ENCODE measurements at places on chromosomes 12 and 14.

- DNase-seq: no peak
These were observed 108.9 kb downstream of the DERA start for GRCh38 chr12:16020031-16020430.

DNA sequence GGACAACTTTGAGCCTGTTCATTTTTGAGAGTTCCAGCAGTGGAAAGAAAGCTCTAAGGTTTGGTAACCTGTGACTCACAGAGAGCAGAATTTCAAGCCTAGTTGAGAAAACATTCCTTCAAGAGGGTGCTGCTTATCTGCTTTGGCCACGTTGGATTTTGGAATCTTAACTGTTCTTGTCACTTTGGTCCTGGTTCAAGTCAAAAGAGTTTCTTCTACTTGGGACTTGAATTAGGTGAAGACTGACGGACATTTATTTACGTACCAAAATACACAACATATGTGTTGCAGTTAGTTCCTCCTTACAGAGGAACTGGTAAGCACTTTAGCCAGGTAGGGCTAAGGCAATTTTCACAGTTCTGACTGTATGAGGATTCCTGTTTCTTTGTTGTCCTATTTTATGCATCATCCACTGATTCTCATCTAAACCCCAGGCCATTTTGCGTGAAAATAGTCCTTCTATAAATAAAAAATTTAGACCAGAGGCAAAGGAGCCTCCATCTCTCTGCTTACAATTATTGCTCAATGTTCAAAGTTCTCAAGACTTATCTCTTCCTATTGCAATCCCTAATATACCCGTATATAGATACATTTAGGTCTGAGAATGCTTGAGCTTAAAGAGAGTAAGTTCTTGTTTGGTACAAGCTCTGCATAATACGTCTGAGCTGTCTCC, 580.9 kb downstream of the DIO2 start:
- DNase-seq: no peak

GRCh38 chr12:122845865-122846621, 10.8 kb downstream of the HIP1R start:
- no peak for DNase-seq

GRCh38 chr12:14989790-14990189, 16.9 kb downstream of the PDE6H start:
- no peak for DNase-seq

- DNase-seq: no peak
These were observed 13.2 kb downstream of the EIF5 start for GRCh38 chr14:103347091-103347815.

DNA sequence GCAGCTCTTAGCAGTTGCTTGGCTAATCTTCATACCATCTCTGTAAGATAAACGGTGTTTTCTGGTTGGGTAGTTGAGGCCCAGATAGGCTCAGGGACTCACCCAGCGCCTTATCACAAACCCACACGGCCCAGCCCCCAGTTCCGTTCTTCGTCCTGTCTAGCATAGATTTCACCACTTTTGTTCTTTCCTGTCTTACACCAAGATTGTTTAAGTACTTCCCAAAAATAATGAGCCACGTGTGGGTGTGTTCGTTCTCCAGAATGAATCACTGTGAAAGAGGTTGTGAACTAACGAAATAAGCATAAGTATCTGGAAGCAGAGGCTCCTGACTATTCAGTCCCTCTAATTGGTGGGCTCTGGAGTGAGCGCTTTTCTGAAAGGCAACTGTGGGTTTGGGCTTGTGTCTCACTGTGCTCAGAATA, 21.4 kb downstream of the ACVR1B start:
- DNase-seq: no peak

- DNase-seq: peak; percentile 16
These were observed 160.0 kb upstream of the SOX5 start for GRCh38 chr12:24109381-24110039.

- no peak for DNase-seq
These were observed 120.4 kb upstream of the TMCC3 start for GRCh38 chr12:94770791-94771190.

DNA sequence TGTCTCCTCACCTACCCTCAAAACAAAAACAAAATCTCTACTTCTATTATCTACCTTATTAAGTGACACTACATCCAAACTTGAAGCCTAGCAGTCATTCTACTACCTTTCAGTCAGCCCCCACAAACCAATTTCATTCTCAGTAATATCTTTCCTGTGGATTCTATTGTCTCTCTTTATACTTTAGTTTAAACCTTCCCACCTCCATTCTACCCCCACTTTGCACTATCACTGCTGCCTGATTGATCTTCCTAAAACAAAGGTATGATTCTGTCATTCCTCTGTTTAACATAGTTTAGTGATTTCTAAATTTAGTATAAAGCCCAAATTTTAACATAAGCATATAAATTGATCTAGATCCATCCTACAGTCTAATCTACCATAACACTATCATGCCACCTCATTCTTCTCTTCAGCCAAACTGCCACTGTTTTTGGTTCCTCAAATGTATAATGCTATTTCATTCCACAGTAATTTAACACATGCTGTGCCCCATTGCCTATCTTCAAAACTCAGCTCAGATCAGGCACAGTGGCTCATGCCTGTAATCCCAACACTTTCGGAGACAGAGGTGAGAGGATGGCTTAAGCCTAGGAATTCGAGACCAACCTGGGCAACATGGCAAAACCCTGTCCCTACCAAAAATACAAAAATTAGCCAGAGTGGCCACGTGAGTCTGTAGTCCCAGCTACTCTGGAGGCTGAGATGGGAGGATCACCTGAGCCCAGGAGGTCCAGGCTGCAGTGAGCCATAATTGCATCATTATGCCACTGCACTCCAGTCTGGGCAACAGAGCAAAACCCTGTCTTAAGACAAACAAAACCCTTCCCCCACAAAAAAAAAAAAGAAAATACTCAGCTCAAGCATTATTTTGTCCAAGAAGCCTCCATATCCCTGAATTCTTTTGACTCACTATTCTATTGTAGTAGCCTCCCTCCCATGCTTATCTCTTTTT, 3.1 kb upstream of the STRN3 start:
- DNase-seq: no peak

- DNase-seq: no peak
These were observed 138.1 kb downstream of the DPF3 start for GRCh38 chr14:72755766-72756165.

DNA sequence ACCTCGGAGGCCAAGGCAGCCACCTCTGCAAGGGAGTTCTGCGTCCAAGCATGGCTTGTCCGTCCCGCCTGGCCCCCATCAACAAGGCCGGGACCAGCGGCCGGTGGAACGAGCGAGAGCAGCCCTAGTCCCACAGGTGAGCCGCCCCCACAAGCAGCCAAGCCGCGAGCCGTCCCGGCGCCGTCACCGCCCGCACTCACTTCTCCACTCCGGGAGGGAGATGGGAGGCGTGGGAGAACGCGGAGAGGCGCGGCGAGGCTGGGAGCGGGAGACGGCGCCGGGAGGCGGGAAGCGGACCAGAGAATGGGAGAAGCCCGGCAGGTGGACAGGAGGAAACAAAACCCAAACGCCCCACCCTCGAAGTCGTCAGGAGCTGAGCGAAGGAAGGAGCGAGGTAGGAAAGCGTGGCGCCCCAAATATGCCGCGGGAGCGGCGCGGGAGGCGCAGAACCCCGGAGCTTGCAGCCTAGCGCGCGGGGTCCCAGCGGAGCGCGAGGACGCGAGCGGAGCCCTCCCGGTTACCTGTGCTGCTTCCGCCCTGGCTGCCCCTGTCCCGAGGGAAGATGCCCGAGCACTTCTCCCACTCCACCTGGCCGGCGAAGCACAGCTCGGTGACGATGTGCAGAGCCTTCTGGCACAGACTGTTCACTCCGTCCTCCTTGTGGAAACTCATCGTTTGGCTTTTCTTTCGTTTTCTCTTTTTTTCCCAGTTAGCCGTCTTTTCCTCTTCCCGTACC, 600 bp downstream of the SYT10 start:
- peak; percentile 38 for DNase-seq

GRCh38 chr12:54475537-54475936, 2.1 kb upstream of the GTSF1 start:
- no peak for DNase-seq

- no peak for DNase-seq
These were observed 152.0 kb downstream of the NDUFA12 start for GRCh38 chr12:94851396-94852028.

DNA sequence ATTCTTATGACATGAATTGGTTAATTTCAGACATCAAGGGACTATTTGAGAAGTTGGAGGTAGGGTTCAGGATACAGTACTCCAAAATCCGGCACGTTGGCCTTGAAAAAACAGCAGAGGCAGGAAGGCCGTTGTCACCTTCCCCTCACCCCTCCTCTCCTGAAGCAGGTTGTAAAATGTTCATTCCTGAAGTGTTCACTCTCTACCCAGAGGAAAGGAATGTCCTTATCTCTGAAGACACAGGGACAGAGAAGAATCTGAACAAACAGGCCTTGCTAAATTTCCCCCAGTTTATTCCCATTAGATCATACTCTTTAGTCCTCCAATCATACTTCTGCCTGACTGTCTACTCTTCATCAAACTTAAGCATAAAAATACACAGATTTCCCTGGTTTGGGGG, 313.6 kb downstream of the ZFP36L1 start:
- no peak for DNase-seq

DNA sequence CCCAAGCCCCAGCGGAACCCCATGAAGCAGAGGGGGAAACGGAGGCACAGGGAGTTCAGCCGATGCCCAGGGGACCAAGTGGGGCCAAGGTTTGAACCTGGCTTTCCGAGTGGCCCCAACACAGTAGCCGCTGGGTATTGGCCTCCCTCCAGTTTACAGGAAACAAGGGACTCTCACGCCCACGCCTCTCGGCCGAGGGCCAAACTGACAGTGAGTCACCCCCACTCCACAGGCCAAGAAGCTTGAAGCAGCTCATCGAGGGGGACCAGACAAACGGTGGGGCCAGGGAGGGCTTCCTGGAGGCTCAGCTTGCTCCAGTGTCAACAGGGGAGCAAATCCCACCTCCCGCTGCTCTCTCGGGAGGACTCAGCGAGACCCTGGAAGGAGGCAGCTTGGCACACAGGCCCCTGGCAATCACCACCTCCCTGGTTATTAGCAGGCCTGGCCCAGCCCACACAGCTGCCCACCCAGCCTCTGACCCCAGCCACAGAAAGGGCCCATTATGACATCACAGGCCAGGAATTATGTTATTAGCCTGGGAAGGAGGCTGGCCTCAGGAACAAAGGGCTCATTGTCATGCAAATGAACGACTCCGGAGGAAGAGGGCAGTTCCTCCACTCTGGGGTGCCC, 54.6 kb downstream of the NCOR2 start:
- DNase-seq: peak; percentile 19

GRCh38 chr12:124375789-124376175, 80.9 kb downstream of the RFLNA start:
- peak; percentile 3 for DNase-seq

DNA sequence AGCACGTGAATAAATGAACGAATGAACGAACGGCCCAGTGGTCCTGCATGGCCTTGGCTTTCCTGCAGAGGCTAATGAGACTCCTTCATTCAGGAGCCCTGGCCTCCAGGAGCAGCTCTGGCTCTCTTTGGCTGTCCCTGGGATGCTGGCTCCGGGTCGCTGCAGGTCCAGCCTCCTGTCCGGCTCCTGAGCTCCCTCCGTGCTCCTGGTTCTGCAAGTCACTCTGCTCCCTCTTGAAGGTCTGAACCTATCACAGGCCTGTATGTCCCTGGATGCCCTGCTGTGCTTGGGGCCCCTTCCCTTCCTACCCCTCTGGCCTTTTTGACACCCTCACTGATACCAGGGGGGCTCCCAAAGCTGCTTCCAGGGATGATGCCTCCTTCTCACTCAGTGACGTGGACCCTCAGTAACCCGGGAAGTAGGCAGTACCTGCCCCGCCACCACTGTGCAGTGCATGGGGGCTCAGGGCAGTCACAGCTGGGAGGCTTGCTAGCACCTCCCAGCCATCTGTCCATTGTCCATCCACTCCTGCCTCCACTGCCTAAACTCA, 133.7 kb upstream of the C14orf180 start:
- no peak for DNase-seq

- no peak for DNase-seq
These were observed 96.6 kb upstream of the NEDD1 start for GRCh38 chr12:96810477-96810876.

DNA sequence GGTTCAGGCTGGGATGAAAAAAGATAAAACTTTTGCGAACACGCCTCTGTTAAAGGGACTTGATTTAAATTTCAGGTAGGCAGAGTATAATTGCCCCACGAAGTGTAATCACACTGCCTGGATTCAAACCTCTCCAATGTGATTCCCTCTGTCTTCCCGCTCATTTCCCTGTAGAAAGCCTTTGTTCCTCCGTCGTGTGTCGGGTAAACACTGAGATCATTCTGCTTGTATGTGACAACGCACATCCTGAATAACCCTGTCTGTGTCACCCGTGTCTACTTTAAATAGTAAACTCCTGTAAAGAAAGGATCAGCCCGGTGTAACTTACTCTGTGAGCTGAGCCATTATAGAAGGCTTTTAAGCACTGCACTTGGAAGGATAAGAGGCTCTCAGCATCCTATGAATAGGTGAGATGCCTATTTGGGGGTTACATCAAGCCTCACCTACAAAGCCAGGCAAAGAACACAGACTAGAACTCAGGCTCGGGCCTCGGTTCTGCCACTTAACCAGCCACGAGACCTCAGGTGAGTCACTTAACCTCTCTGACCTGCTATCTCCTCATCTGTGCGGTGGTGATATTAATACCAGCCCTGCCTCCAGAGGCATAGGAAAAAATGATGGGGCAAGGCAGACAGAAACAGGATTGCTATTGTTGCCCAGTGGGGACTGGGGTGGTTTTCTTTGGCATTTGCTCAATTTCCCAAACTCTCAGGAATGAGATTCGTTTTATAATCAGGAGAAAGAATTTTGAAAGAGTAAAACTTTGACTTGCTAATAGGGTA, 74.2 kb downstream of the RBM19 start:
- peak; percentile 72 for DNase-seq

DNA sequence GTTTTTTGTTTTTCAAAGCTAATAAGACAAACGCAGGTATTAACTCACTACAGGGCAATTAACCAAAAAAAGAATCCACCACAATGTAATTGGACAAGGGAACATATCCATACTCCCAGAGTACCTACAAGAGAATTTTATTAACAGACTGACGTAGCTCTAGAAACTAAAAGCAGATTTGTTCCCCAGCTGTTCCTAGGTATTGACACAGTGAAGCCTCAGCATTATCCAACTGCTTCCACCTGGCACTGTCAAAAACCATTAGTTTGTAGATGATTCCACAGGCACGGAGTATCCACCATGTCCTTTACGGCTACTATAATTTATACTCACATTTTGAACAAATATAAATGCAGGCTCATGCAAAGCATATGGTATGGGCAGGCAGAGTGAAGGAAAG, 22.3 kb downstream of the PPM1H start:
- DNase-seq: no peak

DNA sequence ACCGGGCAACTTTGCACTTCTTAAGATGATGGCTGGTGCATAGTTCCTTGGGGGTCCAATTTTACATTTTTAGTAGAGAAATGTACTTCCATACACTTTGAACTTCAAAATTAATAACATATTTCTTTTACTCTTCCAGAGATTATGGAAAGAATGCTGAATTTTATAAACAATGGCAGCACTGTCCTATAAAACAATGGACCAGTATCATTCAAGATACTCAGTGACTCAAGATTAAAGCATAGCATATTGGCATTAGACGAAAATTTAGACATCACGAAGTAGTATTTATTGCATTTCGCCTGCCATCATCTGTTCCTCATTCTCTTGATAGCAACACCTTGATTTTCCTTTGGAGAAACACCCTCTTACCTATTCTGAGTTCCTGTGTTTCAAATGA, 118.3 kb upstream of the ATF7IP start:
- no peak for DNase-seq
